ENCODE measurements at places on chromosomes 6 and 20. TPM values are rescaled to one million over a fixed set of nuclear protein-coding genes. Genes with fewer than 3 reads are reported as not detected.

DNA sequence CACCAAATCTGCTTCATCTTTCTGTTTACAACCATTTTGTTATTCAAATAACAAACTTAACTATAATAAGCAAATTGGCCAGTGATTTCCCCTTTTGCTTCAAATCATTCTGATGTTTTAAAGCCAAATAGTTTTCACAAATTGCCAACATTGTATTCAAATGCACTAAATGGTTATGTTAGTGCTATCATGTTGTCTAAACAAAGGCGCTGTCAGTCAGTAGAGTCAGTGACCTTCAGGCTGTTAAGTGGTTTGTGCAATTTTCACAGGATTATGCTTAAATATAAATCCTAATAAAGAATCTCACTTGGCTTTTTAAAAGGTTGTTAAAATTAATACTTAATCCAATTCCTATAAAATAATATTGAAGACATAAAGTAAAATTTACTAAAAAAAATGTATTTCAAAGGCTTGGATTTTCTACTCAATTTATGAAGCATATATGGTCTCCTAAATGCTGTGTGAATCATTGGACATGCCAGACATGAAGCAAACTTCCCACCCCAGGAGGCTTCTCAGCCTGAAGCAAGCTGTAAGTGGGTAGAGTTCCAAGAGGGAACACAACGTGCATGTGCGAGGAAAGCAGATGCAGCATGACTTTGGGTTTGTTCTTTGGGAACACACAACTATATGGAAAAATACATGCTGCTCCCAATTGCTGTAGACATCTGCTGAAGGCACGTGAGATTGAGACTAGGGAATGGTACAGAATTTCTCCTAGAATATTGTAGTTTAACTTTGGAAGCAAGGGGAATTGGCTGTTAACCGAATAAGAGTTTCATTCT, 54.9 kb downstream of the RSPO3 start:
- H3K36me3 ChIP-seq: no peaks in the 10 kb centered on the region
- H3K4me1 ChIP-seq: peaks cover 15% of the 10 kb centered on the region
- H3K27ac ChIP-seq: no peak overlapping the region
- no peak for DNase-seq
- H3K4me3 ChIP-seq: no peak overlapping the region

DNA sequence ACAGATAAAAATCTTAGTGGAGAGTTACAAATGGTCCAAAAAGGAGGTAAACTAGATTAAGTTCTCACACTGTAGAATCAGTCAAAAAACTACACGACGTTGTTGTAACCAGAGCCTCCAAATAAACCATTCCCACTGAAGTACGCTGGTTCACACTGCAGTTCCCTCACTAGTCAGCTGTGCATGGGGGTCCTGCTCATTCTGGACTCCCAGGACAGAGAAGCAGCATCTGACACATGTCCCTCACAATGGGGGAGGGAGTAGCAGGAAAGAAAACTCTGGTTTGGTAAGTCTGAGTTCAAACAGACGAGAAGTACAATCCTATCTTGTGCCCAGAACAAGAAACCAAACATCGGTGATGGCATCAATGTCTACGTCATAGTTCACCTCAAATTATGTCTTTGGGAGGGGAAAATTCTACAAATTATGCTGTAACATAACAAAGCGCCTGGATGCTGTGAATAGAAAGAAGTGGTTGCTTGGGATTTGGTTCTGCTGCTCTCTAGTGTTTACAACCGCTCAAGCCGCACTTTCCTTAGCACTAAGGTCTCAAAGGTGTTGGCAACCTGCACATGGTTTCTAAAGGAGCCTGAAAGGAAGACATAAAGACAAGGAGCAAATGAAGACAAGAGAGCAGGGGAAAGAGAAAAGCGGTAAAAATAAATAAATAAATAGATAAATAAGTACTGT, 208.0 kb downstream of the GMDS start:
- no peak overlapping the region for H3K4me3 ChIP-seq
- no peaks in the 10 kb centered on the region for H3K36me3 ChIP-seq
- no peaks in the 10 kb centered on the region for H3K4me1 ChIP-seq
- no peak overlapping the region for H3K27ac ChIP-seq
- H3K27me3 ChIP-seq: no peaks in the 10 kb centered on the region

GRCh38 chr20:26276554-26277210, 580.0 kb upstream of the ZNF337 start:
- H3K27ac ChIP-seq: no peak overlapping the region
- H3K4me1 ChIP-seq: peaks cover 11% of the 10 kb centered on the region
- H3K36me3 ChIP-seq: peaks cover 16% of the 10 kb centered on the region
- no peak for DNase-seq
- no peaks in the 10 kb centered on the region for H3K27me3 ChIP-seq
- H3K4me3 ChIP-seq: no peak overlapping the region

DNA sequence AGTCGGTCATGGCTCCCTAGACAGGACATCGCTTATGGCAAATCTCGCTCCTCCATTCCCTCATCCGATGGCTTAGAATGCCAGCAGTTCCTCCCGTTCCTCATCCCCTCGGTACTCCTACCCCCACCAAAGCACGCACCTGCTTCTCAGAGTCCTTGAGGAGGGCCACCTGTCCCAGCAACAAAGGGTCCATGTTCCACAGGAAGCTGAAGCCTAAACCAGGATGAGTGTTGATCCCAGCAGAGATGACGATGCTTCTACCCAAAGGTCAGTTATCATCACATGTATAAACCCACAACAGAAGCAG, 111.2 kb downstream of the THBS2 start:
- H3K27me3 ChIP-seq: peaks cover 7% of the 10 kb centered on the region
- no peak overlapping the region for H3K4me3 ChIP-seq
- 0 out of 2 replicates have a peak, but pooled peaks cover 8% of the 10 kb centered on the region for H3K36me3 ChIP-seq
- H3K27ac ChIP-seq: no peak overlapping the region
- DNase-seq: no peak

DNA sequence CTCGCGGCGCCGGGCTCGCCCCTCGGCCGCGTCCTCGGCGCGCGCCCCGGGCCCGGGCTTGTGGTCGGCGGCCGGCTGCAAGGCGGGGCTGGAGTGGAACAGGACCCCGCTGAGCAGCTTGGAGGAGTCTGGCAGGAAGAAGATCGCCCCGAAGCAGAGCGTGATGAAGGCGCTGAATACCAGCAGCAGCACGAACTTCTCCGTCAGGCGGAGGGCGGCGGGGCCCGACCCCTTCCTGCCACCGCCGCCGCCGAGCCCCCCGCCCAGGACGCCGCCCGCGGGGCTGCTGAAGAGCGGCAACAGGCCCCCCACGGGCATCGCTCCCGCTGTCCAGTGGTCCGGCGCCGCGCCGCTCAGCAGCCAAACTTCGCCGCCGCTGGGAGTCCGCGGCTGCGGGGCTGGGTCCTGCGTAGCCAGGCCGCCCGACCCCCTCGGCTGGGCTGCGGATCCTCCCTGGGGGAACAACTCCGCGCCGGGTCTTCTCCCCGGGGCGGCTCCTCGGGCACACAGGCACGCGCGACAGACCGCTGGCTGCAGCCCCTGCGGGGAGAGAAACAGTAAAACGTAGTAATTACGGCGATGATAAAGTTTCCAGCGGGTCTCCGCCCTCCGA, 707 bp downstream of the MAN1A1 start:
- no peaks in the 10 kb centered on the region for H3K36me3 ChIP-seq
- H3K4me3 ChIP-seq: peak overlapping the region; percentile 67
- DNase-seq: no peak
- no peak overlapping the region for H3K27ac ChIP-seq
- peaks cover 13% of the 10 kb centered on the region for H3K4me1 ChIP-seq

Gene CAP2
- total RNA-seq: 68.5 TPM

- peaks cover 11% of the 10 kb centered on the region for H3K27me3 ChIP-seq
- peak overlapping the region; percentile 83 for H3K27ac ChIP-seq
- no peaks in the 10 kb centered on the region for H3K36me3 ChIP-seq
- peaks cover 30% of the 10 kb centered on the region for H3K4me1 ChIP-seq
These were observed 199.3 kb downstream of the TFAP2C start for GRCh38 chr20:56828402-56828801.

Gene LY6G6C
- total RNA-seq: not detected

Gene WFDC12
- not detected for total RNA-seq

DNA sequence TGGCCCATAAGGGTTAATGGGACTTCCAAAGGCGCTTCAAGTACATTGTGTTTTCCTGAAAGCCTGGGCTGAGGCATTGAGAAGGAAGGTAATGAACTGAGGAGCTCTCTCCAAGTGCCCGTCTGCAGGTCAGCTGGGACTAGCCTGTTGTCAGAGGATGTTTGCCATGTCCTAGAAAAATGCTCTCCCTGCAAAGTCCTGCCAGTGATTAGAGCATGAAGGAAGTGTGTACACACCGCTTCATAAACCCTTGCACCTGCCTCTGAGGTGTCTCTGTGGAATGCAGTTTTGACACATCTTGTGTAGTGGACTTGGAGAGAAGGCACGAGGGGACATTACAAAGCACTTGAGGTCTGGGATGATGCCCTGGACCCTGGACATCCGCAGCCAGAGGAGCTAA, 506.7 kb downstream of the KIF16B start:
- H3K27ac ChIP-seq: no peak overlapping the region
- no peak for DNase-seq

GRCh38 chr20:11473983-11474382, 443.7 kb upstream of the BTBD3 start:
- H3K36me3 ChIP-seq: no peaks in the 10 kb centered on the region
- H3K4me1 ChIP-seq: no peaks in the 10 kb centered on the region
- no peak overlapping the region for H3K27ac ChIP-seq
- no peak overlapping the region for H3K4me3 ChIP-seq
- DNase-seq: no peak

Data from HFFc6 (cell line).